ENCODE measurements at places on chromosomes 5 and 9. TPM values are rescaled to one million over a fixed set of nuclear protein-coding genes. Genes with fewer than 3 reads are reported as not detected.

Gene TRAPPC13
- total RNA-seq, result 29.6 TPM

Gene CAVIN4
- total RNA-seq, result 1.2 TPM

Gene SLIT3
- total RNA-seq, result 42.5 TPM

Gene PLPPR1
- total RNA-seq, result not detected

Gene ANKRD33B
- total RNA-seq, result 10.4 TPM

Gene ZFP62
- total RNA-seq, result 17.4 TPM

Gene ANKRD20A1
- total RNA-seq, result 0.12 TPM

Gene SNCB
- total RNA-seq, result 0.12 TPM

Gene SLC6A19
- not detected for total RNA-seq

Gene ORM2
- total RNA-seq, result not detected

Gene FCN2
- not detected for total RNA-seq

Gene CRHBP
- total RNA-seq, result 0.13 TPM

Gene NR5A1
- total RNA-seq, result not detected

Gene EGFLAM
- 8.9 TPM for total RNA-seq

Gene TPD52L3
- not detected for total RNA-seq

Gene BTNL3
- not detected for total RNA-seq

Gene BARHL1
- not detected for total RNA-seq

Gene ABO
- not detected for total RNA-seq

Gene CYLC2
- not detected for total RNA-seq
